ENCODE measurements at places on chromosomes 13 and 19. TPM values are rescaled to one million over a fixed set of nuclear protein-coding genes. Genes with fewer than 3 reads are reported as not detected.

DNA sequence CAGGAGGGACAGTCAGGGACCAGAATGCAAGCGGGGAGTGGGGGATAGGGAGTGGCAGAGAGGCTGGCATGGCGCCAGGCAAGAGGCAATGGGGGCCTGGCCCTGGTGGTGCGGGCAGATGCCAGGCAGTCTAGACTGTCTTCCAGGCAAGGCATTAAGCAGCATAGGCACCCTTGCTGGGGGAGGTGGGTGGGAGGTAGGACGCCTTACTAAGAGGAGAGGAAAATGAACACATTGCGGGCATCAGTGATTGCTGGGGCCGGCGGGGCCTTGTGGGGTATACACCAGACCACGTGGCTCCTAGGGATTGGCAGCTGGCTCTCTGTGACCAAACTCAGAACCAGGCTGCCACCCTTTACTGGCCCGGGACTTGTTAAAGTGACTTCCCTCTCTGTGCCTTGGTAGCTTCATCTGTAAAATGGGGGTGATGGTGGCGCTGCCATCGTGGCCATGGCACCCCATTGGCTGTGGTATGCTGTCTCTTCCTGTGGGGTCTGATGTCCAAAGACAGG is 46.0 kb downstream of the DNM2 start:
- no peak for DNase-seq

GRCh38 chr13:99695857-99696256 is 194.6 kb downstream of the TM9SF2 start:
- no peak for DNase-seq

- no peak for DNase-seq
These were observed 39.5 kb upstream of the CNMD start for GRCh38 chr13:52779103-52779502.

DNA sequence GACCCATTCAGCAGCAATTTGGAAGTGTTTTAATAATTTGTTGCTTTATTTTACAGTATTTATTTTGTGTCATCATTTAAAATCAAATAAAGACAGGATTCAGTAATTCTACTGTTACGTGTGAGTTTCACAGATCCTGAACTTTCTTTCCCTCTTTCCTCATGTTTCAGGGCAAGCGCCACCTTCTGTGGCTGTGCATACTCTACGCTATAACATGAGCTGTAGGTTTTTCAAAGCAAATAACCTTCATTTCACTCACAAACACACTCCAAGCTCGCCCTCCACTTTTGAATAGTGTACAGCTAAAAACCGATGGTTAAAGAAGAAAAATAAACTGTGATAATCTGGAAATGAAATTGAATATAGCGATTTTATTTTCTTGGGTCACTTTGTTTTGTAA is 753.3 kb downstream of the OLFM4 start:
- DNase-seq, result no peak

DNA sequence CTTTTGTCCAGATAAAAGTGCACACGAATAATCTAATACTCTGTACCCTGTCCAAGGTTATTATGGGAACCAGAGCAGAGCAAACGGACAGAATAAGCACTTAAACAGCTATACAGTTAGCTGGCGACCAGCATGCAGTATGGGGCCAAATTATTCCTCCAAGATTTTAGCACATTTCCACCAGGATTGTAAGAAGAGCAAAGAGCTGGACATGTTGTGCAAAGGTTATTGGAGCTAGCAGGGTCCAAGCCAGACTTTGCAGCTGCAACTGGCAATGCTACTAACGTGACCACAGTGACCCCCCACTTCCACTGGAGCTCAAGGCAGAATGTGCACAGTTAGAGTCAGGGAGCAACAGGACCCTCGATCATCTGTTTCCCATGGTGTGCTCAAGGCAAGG is 89.9 kb downstream of the COL4A1 start:
- DNase-seq, result no peak

GRCh38 chr13:31115616-31116015 is 46.1 kb downstream of the HSPH1 start:
- no peak for DNase-seq

- no peak for DNase-seq
These were observed 645 bp downstream of the PALM start for GRCh38 chr19:709196-709964.

DNA sequence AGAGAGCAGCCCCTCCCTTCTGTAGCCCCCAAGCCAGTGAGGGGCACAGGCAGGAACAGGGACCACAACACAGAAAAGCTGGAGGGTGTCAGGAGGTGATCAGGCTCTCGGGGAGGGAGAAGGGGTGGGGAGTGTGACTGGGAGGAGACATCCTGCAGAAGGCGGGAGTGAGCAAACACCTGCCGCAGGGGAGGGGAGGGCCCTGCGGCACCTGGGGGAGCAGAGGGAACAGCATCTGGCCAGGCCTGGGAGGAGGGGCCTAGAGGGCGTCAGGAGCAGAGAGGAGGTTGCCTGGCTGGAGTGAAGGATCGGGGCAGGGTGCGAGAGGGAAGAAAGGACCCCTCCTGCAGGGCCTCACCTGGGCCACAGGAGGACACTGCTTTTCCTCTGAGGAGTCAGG is 4.2 kb downstream of the KLK3 start:
- no peak for DNase-seq

DNA sequence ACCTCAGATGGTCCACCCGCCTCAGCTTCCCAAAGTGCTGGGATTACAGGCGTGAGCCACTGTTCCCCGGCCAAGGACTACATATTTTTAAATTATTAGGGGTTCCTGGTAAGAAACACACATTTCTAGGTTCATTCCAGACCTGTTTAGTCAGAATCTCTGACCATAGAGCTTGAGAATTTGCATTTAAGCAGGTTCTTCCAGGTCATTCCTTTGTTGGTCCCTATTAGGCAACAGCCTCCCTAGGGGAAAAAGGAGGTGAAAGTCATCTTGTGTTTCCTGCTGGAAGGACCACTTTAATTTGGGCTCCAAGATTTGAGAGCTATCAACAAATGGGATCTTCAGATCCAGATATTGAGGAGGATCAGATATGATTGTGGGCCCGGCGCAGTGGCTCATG is 16.3 kb downstream of the S1PR2 start:
- no peak for DNase-seq

- DNase-seq, result no peak
These were observed 22.3 kb upstream of the SLC46A3 start for GRCh38 chr13:28741084-28741491.

DNA sequence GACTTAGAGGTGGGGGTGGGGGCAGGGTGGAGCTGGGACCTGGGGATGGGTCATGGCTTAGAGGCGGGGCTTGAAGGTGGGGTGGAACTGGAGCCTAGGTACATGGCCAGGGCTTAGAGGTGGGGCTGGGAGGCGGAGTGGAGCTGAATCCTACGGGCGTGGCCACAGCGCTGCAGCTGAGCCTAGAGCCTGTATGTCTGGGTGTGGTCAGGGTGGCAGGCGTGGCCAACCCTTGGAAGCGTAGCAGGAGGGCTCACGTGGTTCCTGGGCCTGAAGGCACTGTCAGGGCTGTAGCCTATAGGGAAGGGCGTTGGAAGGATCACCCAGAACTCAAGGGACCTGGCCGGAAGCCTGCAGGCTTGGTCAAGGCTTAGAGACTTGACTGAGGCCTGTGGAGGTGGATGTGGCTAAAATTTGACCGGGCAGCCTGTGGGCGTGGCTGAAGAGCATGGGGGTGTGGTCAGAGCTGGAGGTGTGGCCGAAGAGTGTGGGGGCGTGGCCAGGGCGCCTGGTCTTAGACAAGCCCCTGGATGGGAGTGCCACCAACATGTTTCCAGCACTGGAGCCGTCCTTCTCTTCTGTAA is 24.3 kb downstream of the COLGALT1 start:
- DNase-seq, result no peak

DNA sequence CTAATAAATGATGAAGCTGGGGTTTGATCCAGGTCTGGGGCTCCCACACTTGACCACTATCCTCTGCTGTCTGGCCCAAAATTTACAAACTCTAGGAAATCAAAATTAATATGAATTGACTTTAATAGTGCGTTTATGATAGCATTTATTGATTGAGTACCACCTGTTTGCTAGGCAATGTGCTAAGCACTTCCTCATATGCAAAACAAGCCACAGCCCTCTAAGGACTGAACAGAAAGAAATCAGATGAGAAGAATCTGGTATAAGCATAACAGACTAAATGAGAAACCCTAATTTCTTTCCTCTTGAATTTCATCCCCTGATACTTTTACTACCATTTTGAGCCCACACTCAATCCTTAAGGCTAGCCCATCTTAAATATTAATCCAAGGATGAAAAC is 6.6 kb upstream of the MLNR start:
- DNase-seq, result no peak

- DNase-seq, result no peak
These were observed 131.1 kb downstream of the FOXO1 start for GRCh38 chr13:40535345-40535836.

- DNase-seq, result no peak
These were observed 10.1 kb downstream of the CEACAM21 start for GRCh38 chr19:41586064-41586463.

- DNase-seq, result no peak
These were observed at the start of gene GZMM for GRCh38 chr19:543910-544608. Gene GZMM (plus strand): TSS chr19:544053. CDS start chr19:544072, 19 bp downstream.

DNA sequence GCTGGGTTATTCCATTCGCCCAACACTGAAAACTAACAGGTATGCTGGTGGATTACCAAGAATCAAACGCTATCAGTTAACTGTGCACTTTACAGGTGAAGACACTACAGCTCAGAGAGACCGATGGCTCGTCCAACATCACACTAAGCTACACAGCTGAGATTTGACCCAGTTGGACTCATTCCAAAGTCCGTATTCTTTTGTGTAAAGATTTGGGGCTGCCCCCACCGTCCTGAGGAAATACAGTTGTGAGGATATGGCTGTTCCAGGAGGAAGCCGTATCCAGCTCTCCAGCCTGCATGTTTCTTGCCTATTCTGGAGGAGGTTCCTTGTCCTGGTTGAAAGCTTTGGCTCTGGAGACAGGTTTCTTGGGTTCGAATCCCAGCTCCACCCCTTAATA is 4.2 kb downstream of the ZSCAN5A start:
- no peak for DNase-seq

GRCh38 chr13:110000534-110001345 is 214.4 kb upstream of the IRS2 start:
- DNase-seq, result no peak

GRCh38 chr13:30928978-30929377 is 3.5 kb upstream of the TEX26 start:
- no peak for DNase-seq

- no peak for DNase-seq
These were observed 31.9 kb downstream of the INTS6 start for GRCh38 chr13:51420681-51421490.

GRCh38 chr19:48539503-48540096 is 12.4 kb upstream of the SULT2B1 start:
- DNase-seq, result no peak

GRCh38 chr19:13181747-13182388 is 31.7 kb downstream of the IER2 start:
- DNase-seq, result no peak

GRCh38 chr13:81334481-81334880 is 993.6 kb upstream of the SPRY2 start:
- no peak for DNase-seq

- no peak for DNase-seq
These were observed 209.7 kb downstream of the SPRY2 start for GRCh38 chr13:80131204-80131603.

- no peak for DNase-seq
These were observed 814 bp downstream of the SLC25A23 start for GRCh38 chr19:6458695-6459261.

The CDX2 gene
- total RNA-seq, result not detected

The MEDAG gene
- total RNA-seq, result 21.6 TPM

The PNMA8C gene
- total RNA-seq, result under 0.01 TPM

The KLF2 gene
- 6.0 TPM for total RNA-seq

The HCST gene
- total RNA-seq, result not detected

The CGB1 gene
- not detected for total RNA-seq

The TNFSF9 gene
- total RNA-seq, result 0.40 TPM

The PLIN5 gene
- 0.32 TPM for total RNA-seq

The MUC16 gene
- under 0.01 TPM for total RNA-seq

The WDFY2 gene
- 1.7 TPM for total RNA-seq

The C19orf81 gene
- 0.63 TPM for total RNA-seq

The ZNF613 gene
- total RNA-seq, result 11.1 TPM

The OBI1 gene
- 29.0 TPM for total RNA-seq

The LGALS14 gene
- not detected for total RNA-seq

The ZNF132 gene
- total RNA-seq, result 7.5 TPM

The CRX gene
- total RNA-seq, result not detected

The ZNF793 gene
- 0.13 TPM for total RNA-seq

The LAIR1 gene
- not detected for total RNA-seq

The CCDC70 gene
- not detected for total RNA-seq
